Tongue (tissue), 3 donors: ENCODE measurements at places on chromosomes 12 and 14.

- DNase-seq = no peak
Observed at GRCh38 chr12:50828886-50829285, 13.8 kb upstream of the TMPRSS12 start.

- DNase-seq = no peak
Observed at GRCh38 chr12:93733358-93733757, 56.2 kb downstream of the CRADD start.

- DNase-seq = no peak
Observed at GRCh38 chr14:46147024-46147423, 504.6 kb downstream of the RPL10L start.

GRCh38 chr12:118912697-118913270 lies 68.6 kb upstream of the SRRM4 start:
- DNase-seq = no peak

GRCh38 chr14:98168211-98168985 lies 1103.6 kb downstream of the BCL11B start:
- DNase-seq = no peak

- no peak for DNase-seq
Observed at GRCh38 chr14:45553981-45554380, 301.0 kb upstream of the MIS18BP1 start.

DNA sequence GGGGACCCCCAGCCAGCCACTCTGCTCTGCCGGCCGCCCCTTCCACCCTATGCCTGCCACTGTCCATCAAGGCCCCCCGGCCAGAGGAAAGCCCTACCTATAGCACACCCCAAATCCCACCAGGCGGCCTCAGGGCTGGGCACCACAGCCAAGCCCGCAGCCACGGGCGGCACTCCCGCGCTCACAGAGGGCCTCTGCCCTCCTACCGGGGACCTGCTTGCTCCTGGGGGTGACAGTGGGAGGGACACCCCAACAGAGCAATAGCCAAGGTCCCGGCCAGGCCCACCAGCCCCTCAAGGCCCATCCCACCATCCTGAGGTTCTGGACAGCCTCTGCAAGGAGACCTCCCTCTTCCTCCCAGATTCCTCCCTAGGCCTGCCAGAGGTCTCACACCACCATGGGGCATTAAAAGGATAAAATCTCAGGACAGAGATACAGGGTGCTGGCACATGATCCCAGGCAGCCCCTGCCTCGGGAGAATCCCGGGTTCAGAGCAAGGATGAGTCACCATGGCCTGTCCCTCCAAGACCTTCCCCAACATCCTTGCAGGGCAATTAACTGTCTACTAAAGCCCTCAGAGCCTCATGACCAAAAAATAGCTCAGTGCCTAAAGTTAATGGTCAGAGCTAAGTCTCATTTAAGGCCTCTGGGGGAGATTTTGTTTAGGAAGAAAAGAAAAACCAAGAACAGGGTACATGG lies 17.1 kb downstream of the CCDC85C start:
- DNase-seq = no peak
